ENCODE measurements at places on chromosomes 11 and 22.

DNA sequence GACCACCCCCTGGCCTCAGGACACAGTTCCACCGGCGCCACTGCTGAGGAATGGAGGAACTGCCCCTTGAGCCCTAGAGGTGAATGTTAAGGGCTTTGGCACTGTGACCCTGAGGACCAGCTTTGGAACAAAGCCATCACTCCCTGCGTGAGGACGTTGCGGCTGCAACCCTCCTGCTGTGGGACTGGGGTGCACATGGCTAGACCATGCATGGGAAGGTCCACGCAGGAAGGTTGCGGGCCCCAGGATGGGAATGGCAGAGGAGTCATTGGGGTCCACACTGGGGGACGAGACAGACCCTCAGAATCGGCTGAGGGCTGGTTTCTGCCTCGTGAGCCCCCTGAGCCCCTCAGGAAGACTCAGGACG is 6.4 kb upstream of the ADORA2A start:
- DNase-seq: no peak

GRCh38 chr22:24429411-24430365 is 2.3 kb downstream of the ADORA2A start:
- no peak for DNase-seq

DNA sequence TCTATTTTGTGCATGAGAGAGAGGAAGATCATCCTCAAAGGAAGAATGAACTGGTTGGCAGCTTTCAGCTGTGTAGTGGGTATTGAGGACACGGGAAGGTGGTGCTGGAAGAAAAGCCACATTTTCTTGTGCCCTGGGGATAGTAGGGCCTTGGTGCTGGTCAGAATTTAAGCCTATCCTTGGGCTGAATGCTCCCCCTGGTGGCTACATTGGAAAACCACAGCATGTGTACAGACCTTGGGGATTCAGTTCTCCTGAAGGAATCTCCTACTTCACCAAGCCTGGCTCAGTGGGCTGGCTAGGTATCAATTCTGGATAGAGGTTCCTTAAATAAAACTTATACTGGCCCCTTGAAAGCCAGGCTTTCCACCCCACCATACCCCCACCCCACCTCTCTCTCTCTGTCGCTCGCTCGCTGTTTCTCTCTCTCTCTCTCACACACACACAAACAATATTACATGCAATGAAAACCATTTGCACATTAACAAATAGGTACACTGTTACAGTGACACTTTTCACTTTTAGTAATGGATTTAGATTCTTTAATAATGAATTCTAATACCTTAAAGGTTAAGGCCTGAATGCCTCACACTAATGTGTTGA is 2.8 kb upstream of the OR51M1 start:
- DNase-seq: no peak

GRCh38 chr11:16876053-16876752 is 137.8 kb downstream of the C11orf58 start:
- no peak for DNase-seq

DNA sequence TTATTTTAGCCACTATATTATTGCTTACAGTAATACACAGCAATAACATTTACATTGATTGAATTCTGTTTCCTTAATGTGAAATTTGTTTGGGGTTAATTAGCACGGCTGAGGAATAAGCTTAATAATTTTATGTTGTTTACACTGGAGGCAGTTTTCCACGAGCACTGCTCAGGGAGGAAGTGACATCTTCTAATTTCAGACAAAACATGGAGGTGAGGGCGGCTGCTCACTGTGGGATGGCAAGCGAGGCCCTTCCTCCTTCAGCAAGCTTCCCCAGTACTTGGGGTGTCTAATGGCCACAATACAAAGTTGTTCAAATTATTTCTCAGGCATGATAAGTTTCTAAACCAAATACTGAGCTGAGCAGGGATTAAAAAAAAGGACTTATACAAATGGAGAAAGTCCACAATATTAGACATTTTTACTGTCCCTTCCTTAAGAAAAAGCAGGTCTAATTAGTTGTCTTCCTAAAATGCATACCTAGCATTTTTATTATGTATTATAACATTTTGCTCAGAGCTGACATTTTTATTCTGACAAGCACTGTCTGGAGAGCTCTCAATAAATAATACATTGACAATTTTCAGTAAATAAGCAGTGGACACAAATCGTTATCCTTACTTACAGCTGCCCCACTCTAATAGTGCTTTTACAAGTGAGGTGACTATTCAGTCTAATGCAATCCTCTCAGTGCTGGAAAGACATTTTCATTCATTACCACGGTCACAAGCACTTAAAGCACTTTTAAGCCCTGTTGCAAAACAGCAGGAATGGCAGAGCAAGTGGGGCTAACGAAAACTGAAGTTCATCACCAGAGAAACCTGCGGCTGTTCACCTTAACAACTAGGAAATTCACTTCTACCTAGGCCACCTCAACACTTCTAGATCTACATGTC is 56.2 kb downstream of the SOX6 start:
- no peak for DNase-seq
